GM12891 (cell line): ENCODE measurements at places on chromosomes 1 and 21.

DNA sequence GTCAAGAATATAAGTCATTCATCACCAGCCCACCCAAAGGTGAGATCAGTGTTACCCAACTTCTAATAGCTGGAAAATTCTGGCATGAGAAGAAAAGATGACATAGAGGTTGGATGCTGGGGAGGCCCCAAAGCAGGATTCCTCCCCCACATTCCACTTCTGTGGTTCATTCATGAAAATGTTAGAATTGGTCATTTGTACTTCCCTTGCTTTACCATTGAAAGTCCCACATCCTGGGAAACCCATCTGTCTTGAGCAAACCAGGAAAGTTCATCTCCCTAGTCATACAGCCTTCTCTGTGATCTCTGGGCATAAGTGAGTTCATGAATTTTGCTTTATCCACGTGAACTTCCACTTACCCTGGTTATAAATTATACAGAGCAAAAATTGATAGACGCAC is 66.8 kb downstream of the SERINC2 start:
- DNase-seq, result no peak

DNA sequence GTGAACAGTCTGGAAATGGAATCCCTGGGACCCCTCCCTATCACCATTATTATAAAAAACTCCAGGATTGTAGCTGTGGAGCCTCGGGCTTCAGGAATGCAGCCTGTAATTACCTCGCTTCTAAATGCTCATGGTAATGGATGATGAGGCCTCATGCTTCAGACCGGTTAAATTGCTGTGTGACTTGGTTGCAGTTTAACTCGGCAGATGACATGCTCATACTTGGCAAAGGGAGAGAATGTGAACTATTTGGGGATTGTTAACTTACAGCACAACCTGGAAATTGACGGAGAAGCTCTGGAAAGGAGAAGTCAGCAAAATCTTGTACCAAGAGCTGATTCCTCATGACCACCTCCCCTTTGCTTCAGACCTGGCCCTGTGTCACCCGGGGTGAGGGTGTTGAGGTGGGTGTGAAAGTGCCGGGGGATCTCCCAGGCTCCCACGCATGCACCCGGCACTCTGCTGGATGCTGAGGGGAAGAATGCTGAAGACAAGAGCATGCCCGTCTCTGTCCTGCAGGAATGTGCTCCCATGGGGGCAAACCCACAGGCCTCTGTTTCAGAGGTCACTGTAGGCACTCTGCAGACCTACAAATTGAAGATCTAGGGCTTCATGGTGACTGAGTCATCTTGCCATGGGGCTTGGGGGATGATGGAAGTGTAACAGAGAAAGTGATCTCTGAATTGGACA is 364.8 kb downstream of the RPS6KC1 start:
- DNase-seq, result no peak

GRCh38 chr1:42765269-42765668 is 1.6 kb downstream of the P3H1 start:
- DNase-seq, result no peak

DNA sequence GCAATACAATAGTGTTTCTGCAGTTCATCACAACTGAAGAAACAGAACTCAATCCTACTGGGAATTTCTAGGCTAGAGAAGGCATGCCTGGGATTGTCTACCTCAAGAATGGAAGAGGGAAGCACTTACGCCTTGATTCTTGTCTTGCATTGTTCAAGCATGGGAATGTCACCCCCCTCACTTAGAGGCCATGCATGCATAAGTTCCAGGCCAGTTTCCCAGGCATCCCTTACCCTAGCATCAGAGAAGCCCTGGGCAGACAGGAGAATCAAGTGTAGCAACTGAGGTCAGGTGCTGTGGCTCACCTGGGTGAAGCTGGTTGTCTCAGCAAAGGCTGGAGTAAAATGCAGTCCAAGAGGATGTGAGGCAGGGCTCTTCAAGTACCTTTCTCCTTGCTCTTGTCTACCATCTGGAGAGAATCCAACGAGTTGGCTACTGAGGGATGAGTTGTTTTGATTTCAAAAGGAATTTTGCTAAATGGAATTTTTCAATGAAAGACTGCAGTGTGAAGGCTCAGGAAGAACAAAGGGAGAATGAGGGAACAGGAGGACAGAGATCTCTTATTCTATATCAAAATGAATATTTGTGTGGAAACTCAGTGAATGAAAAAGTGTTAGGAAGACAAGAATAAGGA is 174.3 kb downstream of the NEK7 start:
- DNase-seq, result no peak

DNA sequence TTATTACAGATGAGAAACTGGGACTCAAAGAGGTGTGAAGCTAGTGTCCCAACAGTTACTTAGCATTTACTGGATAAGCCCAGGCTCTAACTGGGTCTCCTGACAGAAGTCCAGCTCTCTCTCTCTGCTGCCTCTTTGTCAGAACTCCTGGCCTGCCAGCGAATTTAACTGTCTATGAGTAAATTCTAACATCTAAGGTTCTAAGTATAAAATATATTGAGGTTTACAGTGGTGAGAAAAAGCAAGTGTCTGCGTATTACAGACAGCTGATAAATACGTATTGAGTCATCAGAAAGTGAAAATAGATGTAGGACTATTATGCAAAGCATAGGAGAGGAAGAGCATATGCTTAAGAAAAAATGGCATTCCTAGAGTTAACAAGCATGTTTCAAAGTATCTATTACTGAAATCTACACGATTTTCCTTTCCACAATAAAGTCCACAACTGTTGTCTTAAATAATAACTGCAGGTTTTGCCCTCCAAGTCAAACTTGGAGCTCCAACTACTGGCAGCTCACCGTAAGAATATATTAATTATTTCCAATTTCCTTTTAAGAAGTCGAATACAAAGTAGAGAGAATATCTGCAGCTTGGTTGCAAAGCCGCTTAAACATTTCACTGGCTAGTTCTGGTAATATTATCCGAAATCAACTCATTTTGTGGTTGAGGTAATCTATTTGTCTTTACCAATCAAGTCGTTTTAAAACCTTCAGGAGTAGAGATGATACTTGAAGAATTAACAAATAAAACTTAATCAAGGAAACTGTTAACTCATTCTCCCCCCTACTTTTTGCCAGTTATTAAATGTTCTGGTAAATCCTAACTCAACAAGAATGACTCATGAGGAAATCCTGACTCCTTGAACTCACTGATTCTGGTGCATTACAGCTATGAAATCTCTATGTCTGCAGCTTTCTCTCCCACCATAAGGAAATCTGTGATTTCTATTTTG is 1.4 kb upstream of the RGS2 start:
- no peak for DNase-seq
